Germinal center (tissue), 1 donor: ENCODE measurements at places on chromosomes 13 and 19.

DNA sequence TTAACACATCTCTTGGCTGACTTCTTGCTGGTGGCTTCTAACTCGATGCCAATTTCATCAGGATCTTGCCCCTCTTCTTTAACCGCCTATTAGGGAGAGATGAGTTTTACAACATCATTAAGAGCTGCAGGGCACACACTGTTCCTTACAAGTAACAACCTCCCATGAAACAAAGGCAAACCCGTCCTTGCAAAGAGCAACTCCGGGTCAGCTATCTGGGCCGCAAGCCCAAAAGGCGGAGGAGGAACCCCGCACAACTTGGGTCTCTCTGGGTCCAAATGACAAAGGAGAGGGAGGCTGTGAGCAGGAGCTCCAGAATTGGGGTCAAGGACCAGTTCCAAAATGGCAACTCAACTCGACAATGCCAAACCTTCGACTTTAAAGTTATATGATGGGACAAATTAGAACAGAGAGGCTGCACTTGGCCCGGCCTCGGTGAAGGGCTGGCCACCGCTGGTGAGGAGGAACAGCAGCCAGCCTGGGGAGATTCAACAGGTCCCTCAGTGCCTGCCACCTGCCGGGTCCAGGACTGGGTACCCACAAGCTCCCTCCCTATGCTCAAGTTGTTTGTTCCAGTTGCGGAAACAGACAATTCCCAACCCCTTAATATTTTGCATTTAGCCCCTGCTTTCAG lies 1.1 kb downstream of the SAFB2 start:
- no peak for DNase-seq

GRCh38 chr13:33352041-33352440 lies 66.5 kb upstream of the STARD13 start:
- DNase-seq = no peak

DNA sequence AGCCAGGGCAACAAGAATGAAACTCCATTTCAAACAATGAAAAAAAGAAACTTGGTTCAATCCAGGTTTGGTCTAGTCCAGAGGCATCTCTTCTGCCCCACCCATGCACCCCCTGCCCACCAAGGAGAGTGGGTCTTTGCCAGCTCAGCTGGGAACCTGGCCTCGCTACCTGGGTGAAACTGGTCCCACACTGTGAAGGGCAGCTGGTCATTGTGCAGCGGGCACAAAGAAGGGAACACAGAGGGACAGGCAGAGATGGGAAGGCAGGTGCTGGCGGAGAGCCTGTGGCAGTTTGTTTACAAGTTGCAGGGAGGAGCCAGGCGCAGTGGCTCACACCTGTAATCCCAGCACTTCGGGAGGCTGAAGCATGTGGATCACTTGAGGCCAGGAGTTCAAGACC lies 50.2 kb downstream of the CPAMD8 start:
- no peak for DNase-seq

DNA sequence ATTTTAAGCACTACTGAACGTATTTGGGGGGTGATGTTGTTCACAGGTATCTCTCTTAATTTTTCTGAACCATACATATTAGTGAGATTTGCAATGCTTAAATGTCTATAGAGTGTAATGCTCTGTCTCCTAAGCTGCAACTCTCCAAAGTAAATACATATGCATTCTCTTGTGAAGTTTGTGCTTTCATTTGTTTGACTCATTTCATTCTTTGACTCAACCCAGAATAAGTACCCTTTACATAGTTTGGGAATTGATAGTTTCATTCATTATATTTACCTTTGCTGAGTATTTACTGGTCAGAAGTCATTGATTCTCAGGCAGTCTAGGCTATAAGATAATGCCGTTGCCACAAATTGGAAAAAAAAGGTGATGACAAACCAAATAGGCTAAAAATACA lies 406.9 kb downstream of the FGF9 start:
- DNase-seq = no peak

GRCh38 chr19:33486407-33486806 lies 35.2 kb downstream of the PEPD start:
- no peak for DNase-seq

- DNase-seq = no peak
These were observed 161.8 kb upstream of the SERP2 start for GRCh38 chr13:44211704-44212346.

- no peak for DNase-seq
These were observed 98.0 kb downstream of the GADD45B start for GRCh38 chr19:2573916-2574315.

- no peak for DNase-seq
These were observed 1.6 kb downstream of the ZNF649 start for GRCh38 chr19:51903192-51903591.

DNA sequence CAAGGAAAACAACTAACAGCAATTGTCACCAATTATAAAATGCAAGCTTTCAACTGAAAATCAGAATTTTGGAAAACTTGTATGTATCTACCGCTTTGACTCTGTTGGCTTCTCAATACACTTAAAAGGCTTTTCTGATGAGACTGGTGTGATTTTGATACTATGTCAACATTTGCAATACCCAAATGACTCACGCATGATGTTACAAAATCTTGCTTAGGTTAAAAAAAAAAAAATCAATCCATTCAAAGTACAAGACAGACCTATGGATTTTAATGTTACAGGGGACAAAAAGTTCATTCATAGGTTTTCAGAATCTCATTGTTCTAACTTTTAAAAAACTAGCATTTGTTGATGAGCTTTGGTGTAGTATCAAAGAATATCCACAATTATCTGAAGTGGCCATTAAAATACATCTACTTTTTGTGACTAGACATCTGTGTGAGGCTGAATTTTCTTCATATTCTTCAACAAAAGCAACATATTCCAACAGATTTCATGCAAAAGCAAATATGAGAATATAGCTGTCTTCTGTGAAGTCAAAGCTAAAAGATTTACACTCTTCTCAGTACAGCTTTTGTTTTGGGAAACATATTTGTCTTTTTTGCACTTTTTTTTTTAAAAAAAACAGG lies 10.7 kb downstream of the ELF1 start:
- DNase-seq = no peak

DNA sequence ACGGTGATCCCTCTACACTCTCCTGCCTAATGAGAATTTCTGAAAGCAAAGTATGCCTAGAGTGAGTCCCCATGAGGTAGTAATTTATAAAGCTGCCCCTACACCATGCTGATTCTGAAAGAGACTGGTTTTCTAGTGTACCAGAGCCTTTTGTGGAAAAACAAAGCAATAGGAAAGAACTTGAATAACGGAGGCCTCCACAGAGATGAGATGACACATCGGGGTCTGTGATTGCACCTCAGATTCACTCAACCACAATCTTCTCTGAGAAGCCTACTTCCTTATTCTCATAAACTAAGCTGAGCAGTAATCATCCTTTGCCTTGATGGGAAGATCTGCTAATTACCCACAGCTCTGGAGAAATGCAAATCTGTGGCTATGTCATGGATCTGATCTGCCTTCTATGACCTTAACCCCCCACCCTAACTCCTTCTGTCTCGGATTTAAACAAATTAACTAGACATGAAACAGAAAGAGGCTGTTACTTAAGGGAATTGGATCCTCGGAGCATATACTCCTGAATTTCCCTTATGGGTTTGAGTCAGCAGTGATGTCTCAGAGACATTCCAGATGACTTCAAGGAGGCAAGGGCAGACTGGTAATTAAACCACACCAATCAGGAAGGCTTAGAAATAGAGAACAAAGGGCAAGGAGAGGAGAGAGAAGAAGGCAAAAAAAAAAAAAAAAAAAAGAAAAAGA lies 128.0 kb downstream of the DCT start:
- DNase-seq = no peak

DNA sequence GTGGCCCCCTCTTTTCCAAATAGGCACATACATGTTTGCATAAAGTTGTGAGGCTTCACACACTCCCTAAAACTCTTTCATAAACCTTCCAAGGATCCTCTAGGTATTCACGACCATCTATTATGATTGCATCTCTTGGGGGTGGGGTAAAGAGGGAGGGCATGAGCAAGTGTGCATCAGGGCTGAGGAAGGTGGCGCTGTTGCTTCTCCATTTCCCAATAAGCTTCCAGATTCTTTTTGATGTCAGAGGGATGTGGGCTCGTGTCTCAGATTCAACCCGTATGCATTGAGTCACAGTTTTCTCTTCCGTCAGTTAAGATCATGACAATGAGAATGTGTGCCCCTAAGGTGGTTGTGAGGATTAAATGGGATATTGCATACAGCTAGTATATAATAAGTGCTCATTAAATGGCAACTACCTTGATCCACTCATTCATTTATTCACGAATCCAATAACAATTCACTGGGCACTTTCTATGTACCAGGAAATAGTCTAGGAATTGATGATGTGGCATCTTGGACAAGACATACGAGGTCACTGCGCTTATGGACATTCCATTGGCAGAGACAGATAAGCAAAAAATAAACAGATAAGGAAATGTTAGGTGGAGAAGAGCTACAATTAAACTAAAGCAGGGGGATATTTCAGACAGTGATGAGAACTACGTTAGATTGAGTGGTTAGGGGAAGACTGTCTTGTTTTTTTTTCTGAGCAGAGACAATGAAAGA lies 10.3 kb downstream of the CYP2B6 start:
- no peak for DNase-seq

DNA sequence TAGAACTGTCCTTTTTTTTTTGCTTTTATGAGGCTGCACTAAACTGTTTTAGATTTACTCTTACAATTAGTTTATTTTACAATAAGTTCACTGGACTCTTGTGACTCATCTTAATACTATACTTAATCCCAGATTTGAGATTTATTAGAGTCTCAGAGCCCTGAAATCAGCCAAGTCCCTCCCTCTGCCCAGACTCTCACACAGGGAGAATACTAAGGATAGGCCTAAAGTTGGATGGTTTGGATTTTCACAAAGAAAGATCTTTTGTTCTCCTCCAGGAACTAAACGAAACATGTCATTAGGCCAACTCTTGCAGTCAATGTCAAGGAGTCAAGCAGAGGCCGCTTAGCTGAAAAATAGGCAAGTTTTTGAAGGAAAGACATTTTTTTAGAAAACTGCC lies 42.7 kb upstream of the MIR17HG start:
- DNase-seq = no peak

- DNase-seq = no peak
These were observed 2.0 kb upstream of the MCOLN1 start for GRCh38 chr19:7520131-7521051.

DNA sequence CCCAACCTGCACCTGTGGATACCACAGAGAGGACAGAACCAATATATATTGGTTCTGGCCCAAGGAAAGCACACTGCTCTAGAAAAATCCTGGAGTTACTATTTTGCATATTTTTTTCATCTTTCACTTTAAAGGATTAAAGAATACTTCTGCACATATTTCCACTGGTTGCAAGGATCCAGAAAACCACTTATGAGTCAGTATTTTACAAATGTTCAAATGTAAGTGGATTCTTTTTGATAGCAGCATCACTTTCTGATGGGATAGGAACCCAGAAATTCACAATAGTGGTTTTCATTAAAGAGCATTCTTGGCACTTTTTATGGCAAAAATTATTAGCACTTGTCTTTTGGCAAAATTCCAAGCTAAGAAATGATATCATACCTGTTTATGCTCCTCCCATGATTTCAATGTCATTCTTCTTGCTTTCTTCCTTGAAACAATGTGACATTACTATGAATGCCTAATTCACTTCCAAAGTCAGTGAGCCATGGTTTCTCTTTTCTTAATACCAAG lies 38.2 kb downstream of the MZT1 start:
- DNase-seq = no peak

DNA sequence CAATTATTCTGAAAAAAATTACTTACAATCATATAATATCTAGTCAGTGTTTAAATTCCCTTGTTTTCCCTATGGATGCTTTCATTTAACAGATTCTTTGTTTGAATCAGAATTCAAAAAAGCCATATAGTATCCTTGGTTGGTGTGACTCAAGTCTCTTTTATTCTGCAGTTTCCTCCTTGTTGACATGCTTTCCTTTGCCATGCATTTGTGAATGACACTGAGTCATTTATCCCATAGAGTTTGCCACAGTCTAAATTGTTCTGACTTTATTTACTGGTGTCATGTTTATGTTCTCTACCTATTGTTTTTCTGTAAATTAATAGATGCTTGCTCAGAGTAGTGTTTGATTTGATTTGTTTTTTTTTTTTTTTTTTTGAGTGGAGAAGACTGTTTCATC lies 893.8 kb upstream of the SLC10A2 start:
- no peak for DNase-seq

DNA sequence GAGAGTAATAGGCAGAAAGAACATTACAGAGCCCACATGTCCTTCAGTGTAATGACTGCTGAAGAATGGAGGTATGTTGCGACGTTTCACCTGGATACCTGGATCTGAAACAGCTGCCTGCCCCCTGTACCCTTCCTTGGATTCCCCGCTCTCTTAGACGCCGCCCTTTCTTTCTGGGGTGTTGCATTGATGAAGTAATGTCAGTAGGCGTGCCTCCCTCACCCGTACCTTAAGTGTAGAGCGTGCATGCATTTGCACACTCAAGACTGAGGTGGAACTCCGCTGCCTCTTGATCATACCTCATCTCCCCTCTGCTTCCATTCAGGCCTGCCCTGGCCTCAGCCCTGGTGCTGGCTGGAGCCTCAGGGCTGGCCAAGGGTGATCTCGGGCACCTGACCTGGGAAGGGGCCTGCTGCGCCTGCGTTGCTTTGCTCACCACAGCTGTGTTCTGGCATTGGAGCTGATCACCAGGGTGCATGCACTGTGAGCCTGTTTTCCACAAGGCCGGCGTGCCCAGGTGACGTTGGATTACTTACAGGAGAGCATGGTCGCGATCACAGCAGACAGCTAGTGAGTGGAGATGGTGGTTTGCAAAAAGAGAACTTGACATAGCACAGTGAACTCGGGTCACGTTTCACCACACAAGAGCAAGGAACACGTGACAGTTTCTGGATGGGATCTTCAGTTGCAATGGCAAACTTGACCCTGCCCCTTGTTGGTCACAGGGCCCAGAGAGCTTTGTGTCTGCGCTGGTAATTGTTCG lies 99.0 kb downstream of the ARHGEF7 start:
- peak; percentile 23 for DNase-seq

- no peak for DNase-seq
These were observed 298.8 kb downstream of the NDFIP2 start for GRCh38 chr13:79779761-79780160.

- DNase-seq = no peak
These were observed 36.6 kb upstream of the PEPD start for GRCh38 chr19:33558151-33558550.

DNA sequence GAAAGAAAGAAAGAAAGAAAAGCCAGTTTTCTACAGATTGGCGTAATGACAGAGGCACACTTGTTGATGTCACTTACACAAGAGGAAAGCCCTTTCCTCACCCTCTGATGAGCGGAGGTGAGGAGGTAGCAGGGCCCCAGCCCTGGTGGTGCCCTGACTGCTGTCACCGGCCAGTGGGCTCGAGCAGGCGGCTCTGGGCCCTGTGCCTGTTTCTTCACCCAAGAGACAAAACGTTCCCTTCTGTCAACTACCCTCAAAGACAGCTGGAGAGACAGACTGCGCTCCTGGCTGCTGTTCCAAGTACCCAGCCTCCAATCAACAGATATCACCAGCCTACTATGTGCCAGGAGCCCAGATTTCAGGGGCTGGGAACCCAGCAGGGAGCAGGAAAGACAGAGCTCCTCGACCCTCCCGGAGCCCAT lies 10.1 kb downstream of the EPS15L1 start:
- no peak for DNase-seq

GRCh38 chr13:30744056-30744680 lies 8.8 kb downstream of the ALOX5AP start:
- peak; percentile 47 for DNase-seq
